Ovary (tissue), 10 donors: ENCODE measurements at places on chromosomes 11 and 22. TPM values are rescaled to one million over a fixed set of nuclear protein-coding genes. Genes with fewer than 3 reads are reported as not detected.

- DNase-seq: no peak
Observed at GRCh38 chr11:120182790-120183491, 27.9 kb upstream of the OAF start.

Gene C1QTNF5
- 25.7 TPM for total RNA-seq

- no peak for DNase-seq
Observed at GRCh38 chr11:47928426-47928825, 51.9 kb upstream of the PTPRJ start.

- DNase-seq: no peak
Observed at GRCh38 chr11:64629796-64630562, 39.0 kb downstream of the SLC22A12 start.

Gene MS4A4A
- 12.5 TPM for total RNA-seq

Gene OTOG
- total RNA-seq: not detected

- no peak for DNase-seq
Observed at GRCh38 chr11:128105511-128105910, 481.8 kb downstream of the ETS1 start.

Gene NPTXR
- 15.4 TPM for total RNA-seq

Gene TYR
- total RNA-seq: not detected

DNA sequence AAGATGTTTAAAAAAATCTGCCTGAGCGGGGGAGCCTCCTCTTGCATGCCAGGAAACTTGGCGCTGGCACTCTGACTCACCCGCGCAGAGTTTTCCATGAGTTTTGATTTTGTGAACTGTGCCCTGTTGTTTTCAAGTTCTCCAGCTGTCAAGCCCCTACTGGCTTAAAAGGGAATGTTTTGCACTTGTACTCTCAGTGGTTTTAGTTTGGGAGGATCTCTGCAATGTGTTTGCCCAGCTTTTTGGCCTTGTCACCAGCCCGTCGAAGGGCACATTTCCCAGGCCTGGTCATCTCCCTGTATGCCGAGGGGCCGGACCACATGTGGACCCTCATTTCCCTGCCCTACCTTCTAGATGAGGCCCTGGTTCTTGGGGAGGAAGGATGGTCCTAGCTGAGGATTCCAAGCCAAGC is 12.2 kb downstream of the MRGPRF start:
- DNase-seq: peak; percentile 75

- no peak for DNase-seq
Observed at GRCh38 chr11:3111919-3112690, 53.0 kb downstream of the OSBPL5 start.

Gene IGSF9B
- total RNA-seq: 0.48 TPM

DNA sequence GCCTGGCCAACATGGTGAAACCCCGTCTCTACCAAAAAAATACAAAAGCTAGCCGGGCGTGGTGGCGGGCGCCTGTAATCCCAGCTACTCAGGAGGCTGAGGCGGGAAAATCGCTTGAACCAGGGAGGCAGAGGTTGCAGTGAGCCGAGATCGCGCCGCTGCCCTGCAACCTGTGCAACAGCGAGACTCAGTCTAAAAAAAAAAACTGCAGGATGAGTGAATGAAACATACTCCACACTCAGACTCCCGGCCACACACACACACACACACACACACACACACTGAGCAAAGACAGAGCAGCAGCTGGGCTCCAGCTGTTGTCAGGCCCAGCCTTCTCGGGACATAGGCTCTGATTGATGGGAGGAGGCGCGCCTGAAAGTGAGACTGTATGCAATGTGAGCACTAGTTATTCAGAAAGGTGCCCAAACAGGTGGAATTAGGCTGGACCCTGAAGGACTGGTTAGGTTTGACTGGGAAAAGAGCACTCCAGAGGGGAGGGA is 1.5 kb upstream of the PLEKHA7 start:
- no peak for DNase-seq

DNA sequence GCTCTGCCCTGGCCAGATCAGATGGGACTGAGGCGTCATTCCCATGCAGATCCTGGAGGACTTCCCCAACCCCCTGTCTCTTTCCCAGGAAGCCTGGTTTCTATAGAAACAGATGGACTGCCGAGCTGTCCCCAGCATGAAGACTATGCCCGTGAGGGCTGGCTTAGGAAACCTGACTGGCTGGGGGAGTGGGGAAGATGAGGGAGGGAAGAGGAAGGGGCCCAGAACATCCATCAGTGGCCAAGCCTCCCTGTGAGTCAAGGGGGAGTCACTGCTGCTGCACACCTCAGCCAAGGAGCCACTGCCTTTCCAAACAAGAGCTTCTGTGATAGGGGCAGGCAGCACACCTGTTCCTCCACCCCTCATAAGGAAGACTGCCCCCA is 5.8 kb downstream of the TP53I11 start:
- DNase-seq: no peak

DNA sequence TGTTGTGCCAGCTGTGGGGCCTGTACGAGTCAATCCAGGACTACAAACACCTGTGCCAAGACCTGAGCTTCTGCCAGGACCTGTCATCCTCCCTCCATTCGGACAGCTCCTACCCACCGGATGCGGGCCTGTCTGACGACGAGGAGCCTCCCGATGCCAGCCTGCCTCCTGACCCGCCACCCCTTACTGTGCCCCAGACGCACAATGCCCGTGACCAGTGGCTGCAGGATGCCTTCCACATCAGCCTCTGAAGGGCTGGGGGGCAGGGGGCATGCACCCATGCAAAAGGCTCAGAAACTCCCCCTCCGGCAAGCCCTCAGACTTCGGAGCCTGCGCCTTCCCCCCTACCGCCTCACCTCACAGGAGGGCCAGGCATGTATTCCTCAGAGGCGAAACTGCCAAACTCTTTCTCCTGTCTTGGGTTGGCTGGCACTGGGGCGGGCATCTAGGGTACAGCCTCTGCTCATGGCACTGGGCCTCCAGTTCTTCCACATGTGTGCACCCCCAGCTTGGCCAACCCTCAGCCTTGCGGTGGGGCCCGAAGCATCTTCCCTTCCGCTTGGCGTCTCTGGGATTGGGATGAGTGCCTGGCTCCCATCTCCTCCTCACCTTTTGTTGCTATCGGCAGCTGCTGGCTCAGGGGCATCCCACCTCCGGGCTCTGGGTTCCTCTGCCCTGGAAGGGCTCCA is 1.2 kb downstream of the FAM89B start:
- peak; percentile 44 for DNase-seq

Gene MS4A12
- not detected for total RNA-seq

Gene PLAAT5
- total RNA-seq: 7.4 TPM

DNA sequence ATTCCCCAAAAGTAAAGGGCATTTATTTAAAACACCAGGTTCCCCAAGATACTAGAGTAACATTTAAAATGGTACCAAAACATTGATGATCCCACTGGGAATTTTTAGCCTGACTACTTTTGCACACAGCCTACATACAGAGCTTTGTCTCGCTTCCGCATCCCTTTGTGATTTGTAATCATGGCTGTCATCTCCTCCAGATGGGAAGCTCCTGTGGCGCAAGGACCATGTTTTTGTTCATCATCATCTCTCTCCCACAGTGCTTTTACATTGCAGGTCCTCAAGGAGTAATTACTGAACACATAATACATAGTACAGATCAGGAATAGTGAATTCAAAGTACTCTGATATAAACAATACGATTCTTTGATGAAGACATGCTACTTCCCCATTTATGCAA is 231.2 kb upstream of the MTNR1B start:
- DNase-seq: no peak

Gene MRPL11
- 33.6 TPM for total RNA-seq

- no peak for DNase-seq
Observed at GRCh38 chr11:69142895-69143294, 12.8 kb upstream of the SMIM38 start.

DNA sequence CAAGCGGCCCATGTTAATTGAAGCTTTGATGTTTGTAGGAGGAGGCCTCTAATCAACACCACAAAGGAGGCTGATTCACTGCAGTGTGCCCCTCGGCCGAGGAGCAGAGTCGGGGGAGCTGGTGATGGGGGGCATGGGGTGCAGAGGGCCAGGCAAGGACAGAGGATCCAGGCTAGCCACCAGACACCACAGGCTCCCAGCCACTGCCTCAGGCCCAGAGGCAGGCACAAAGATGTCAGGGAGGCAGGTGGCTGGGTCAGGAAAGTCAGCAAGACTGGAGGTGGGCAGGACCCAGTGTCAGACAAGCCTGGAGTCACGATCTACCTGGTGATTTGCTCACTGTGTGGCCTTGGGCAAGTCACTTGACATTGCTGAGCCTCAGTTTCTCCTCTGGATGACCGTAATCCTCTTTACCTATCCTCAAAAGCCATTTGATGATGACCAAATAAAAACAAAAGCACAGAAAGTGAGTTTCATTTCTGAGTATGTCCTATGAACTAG is 121.0 kb downstream of the BUD13 start:
- DNase-seq: no peak

DNA sequence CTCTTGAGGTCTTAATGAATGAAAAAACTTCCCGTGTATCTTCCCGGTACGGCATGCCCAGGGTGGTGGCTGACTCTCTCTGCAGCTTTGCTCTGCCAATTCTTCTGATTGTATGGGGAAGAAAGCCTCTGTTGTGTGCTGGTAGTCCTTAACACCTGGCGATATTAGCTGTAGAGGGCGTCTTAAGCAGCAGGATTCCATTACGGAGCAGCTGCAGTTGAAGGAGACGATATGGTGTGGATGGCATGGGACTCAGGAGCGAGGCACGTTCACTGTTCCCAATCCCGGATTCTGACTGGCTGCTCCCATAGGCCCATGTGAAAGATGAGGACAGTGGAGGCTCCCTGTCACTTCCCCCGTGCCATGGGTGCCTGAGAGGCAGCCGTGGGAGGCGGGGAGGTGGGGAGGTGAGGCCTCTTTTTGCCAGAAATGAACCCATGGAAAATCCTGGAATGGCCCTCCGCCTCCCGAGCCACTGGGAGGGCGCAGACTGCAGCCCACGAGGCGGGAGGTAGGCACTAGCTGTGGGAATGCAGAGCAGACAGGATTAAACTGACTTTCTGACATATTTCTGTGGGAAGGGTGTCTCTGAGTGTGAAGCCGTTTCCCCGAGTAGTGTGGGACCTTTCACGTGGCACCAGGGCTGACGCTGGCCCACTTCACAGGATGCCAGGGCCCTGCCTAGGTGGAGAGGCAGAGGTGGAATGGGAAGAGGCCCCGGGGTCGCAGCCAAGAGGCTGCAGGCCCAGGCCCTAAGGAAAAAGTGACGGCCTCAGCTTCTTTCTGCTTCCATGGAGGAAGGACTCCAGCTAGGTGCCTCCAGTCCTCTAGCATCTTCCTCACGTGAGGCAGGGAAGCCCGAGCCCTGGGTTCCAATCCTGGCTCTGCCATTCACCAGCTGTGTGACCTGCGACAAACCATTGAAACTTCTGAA is 121.4 kb upstream of the CD82 start:
- DNase-seq: no peak

DNA sequence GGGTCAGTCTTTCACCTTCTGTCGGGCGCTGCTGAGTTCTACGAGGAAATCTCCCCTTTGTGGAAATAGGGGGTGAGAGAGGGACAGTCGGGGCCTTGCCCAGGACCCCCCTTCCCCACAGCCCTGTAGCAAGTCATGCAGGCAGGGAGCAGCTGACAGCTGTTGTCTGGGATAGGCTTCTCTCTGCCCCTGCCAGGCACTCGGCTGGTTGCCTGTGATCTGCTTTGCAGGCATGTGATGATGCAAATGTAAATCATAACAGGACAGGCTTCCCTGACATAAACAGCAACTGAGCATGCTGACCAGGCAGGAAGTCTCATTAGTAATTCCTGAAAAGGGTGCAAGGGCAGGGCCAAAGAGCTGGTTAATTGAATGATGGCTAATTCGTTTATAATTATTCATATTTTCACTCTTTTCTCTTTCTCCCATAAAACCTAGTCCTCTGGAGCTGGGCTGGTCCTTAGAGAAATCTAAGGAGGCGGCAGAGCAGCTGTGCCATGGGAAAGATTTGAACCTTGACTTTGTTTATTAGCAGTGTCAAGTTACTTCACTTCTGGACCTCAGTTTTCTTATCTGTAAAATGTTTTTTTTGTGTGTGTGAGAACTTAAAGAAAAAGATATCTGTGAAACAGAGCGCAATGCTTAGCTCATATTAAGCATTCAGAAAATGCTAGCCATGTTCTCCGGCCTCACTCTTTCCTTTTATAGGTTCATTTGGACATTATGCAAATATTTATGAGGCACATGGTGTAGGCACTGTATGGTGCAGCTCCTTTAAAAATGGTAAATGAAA is 129.7 kb downstream of the LDLRAD3 start:
- peak; percentile 69 for DNase-seq

GRCh38 chr11:66068923-66069714 is 953 bp upstream of the PACS1 start:
- DNase-seq: peak; percentile 47

DNA sequence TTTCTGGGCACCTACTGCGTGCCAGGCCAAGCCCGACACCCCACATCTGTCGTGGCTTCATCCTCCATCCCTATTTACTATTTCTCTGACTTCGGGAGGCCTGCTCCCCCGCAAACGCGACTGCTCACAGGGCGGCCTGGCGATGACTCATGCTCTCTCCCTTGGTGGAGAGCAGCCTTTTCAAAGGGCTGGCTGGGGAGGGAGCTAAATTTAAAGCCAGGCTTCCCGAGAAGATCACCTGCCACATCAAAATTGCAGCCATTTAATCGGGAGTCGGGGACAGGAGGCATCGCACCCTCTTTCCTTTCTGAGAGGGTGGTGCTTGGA is 24.9 kb upstream of the SHISAL1 start:
- DNase-seq: peak; percentile 80

Gene MFNG
- 4.7 TPM for total RNA-seq
